Right forelimb (tissue), 1 donor: ENCODE measurements at places on chromosomes 6 and 20.

GRCh38 chr6:66896415-66896814 is 1189.4 kb upstream of the EYS start:
- no peak for DNase-seq

DNA sequence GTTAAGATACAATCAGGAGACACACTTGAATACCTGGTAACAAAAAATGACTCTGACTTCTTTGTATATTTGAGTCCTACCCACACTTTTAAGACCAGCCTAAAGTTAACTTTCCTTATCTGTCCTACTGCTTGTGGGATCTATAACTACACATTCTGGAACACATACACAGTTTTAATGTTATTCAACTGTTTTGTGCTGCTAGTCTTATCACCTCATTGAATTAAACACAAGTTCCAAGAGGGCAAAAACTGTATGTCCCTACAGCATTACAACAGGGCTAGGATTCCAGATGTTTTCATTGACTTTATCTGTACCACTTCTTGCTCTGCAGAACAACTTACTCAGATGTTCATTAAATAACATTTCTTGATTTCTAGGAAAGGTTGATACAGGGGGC is 2.8 kb downstream of the HMGN3 start:
- no peak for DNase-seq

DNA sequence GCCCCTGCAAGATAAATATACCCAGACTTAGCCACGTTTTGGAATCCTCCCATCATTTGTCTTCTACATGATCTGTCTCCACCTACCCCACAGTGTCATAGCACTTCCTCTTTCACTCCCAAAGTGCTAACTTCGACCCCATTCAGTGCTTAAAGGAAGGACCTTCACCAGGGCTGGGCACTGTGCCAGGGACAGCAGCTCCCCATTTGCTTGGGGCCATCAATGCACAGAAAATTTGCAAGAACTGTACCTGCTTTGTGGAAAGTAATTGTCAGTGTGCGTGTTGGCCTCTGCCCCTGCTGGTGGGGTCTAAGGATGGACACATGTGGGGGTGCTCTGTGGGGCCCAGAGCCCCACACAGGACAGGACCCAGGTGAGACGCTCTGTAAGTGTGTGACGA is 5.2 kb upstream of the BPIFA2 start:
- DNase-seq, result no peak

- DNase-seq, result no peak
Observed at GRCh38 chr6:89058627-89059026, 21.9 kb upstream of the PNRC1 start.

DNA sequence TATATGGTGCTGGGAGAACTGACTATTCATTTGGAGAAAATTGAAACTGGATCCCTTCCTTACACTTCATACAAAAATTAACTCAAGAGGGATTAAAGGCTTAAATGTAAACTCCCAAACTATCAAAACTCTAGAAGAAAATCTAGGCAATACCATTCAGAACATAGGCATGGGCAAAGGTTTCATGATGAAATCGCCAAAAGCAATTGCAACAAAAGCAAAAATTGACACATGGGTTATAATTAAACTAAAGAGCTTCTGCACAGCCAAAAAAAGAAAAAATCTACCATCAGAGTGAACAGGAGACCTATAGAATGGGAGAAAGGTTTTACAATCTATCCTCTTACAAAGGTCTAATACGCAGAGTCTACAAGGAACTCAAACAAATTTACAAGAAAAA is 851.3 kb upstream of the MAN1A1 start:
- no peak for DNase-seq
